Psoas muscle (tissue), 8 donors: ENCODE measurements at places on chromosomes 2 and 18. TPM values are rescaled to one million over a fixed set of nuclear protein-coding genes. Genes with fewer than 3 reads are reported as not detected.

DNA sequence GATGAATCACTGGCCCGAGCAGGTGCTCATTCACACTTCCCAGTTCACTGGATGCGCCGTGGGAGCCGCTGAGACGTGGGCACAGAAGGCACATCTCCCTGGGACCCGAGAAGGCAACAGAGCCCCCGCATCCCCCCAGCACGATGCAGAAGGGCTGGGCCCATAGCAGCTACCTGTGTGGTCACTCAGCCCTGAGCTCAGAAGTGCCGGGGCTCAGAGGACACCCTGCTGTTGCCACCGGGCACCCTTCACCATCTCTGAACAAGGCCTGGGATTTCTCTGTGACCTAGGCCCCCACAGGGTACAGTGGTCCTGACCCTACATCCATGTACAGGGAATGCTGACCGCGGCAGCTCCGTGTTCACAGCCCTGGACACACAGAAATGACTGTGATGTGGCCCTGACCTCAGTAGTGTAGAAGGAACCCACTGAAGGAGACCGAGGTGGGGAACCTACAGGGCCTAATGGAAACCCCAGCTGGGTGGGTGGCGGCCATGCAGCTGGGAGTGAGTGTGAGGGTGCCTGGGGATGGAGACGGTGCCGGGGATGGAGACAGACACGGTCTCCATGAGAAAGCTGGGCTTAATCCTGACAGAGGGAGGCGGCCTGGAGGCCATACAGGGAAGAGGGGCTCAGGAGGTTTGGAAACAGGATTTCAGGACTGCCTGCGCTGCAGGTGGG, 111.9 kb upstream of the OTOS start:
- DNase-seq: peak; percentile 63

DNA sequence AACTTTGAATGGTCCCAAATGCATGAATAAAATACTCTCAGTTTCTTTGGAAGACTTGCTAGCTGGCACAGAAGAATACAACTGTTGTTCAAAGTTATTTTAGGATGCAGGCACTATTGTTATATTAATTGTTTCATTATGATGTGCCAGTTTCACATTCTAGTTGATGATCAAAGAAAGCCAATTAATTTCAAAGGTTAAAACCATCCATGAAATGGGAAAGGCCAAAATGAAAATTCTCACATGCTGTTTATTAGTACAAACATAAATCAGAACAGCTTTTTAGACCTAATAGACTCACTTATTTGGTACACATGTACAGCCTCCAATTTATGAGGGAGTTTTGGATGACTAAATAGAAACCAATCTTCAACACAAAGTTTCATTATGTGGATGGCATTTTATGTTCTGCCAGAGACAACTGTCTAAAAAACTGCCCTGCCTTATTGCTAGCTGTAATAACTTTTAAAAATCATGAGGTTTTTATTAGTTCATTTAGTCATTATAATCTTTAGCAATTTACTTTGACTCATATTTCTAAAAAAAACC, 42.2 kb downstream of the RFTN2 start:
- no peak for DNase-seq

- DNase-seq: no peak
These were observed 48.0 kb upstream of the ID2 start for GRCh38 chr2:8633735-8634313.

DNA sequence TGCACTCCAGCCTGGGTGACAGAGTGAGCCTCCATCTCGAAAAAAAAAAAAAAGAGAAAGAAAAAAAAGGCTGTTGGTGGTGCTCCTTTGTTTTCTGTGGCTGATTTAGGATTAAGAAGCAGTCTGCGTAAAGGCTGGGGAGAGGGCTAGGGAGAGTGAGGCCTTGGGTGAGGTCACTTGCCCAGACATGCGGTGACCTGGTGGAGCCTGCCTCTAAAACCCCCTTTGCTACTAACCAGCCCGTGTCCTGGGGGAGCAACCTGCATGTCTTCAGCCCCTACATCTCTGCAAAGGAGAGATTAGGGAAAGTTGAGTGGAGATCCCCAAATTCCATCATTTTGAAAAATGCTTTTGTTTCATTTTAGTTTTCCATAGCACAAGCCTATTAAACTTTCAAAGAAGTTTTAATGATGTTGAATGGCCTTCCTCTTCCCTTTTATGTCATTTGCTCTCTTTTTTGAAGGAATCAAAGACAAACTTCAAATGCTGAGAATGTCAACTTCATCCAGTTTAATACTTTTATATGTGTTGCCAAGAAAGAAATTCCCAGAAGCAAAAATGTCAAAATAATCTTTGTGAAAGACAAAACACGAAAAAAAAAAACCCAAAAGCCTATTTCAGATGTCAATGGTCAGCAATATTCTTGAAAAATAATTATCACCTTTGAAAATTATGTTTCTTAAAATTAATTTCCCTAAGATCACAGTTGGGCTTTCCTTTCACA, 38.9 kb upstream of the RALBP1 start:
- DNase-seq: no peak

DNA sequence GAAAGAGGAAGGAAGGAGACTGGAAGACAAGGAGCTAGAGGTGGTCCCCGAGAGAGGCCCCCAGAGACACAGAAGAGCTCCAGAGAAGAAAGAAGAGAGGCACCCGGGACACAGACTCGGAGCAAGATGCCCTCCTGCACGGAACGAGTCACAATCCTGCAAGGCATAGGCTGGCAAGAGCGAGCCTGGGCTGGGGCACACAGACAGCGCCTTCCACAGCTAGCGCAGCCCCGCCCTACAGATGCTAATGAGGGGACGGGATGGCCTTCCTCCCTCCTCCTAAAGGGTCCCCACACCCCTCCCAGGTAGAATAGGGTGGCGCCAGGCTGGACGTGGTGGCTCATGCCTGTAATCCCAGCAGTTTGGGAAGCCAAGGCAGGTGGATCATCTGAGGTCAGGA, 19.8 kb upstream of the GPR17 start:
- DNase-seq: no peak

DNA sequence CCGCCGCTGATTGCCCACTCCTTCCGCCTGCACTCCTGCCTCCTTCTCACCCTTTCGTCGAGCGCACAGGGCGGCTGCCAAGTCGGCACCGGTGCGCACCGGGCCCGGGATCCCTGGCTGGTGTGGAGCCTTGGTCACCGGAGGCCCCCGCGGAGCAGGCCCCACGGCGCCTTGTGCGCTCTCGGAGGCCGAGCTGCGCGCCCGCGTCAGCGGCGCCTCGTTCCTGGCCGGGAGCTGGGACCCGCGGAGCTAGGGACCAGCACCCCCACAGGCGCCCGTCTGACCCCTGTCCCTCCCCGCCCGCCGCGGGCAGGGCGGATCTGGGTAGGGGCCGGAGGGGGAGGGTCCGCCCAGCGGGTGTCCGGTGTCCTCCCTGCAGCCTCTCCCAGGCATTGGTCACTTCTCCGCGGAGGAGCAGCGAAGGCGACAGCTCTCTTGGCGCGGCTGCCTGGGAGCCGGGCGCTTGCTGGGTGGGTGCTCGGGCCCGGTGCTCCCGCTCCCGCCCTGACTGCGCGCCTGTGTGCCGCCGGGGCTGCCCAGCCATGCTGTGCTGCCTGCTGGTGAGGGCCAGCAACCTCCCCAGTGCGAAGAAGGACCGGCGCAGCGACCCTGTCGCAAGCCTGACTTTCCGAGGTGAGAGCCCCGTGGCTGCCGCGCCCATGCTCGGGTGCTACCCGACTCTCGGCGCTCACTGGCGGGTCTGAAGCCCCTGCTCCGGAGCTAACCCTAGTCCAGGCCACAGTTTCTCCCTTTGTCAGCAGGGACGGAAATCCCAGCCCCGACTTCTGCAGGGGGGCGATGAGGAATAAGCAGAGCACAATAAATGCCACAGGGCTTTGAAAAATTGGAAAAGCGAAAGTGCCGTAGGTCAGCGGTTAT, 13.2 kb downstream of the DYSF start:
- peak; percentile 60 for DNase-seq

DNA sequence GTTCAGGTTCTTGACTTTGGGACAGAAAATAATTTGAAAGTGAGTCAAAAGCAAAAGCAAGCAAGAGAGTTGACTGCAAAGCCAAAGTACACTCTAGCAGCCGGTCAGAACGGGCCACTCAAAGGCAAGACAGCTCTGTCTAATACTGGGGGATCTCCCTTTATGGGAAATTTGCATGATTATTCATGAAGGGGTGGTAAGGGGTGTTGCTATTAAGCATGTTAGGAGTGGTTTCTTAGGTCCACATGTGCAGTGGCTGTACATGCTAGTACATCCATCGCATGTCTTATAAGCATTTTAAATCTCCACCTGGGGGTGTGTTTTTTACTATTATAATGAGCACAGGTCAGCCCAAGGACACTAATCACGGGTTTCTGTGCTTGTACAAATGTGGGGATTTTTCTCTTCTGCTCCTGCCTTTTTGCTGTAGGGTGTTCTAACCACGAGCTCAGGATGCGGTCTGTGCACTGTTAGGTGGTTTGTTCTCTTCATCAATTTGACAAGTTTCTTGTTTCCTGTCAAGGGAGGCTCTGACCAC, 60.2 kb upstream of the SPP2 start:
- no peak for DNase-seq

DNA sequence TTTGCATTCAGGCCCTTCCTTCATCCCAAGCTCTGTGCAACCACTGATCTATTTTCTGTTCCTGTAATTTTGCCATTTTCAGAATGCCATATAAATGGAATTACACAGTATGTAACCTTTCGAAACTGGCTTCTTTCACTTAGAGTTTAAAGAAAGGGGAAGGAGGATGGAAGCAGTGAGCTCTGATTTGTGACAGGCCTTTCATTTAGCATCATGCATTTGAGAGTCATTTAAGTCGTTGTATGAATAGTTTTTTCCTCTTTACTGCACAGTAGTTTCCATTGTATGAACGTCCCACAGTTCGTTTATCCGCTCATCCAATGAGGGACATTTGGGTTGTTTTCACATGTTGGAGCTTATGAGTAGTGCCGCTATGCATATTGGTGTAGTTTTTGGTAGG, 67.0 kb downstream of the LBH start:
- DNase-seq: no peak

- no peak for DNase-seq
These were observed 42.6 kb downstream of the NEB start for GRCh38 chr2:151691631-151692030.

GRCh38 chr2:9982248-9982647, 30.8 kb downstream of the GRHL1 start:
- DNase-seq: no peak

DNA sequence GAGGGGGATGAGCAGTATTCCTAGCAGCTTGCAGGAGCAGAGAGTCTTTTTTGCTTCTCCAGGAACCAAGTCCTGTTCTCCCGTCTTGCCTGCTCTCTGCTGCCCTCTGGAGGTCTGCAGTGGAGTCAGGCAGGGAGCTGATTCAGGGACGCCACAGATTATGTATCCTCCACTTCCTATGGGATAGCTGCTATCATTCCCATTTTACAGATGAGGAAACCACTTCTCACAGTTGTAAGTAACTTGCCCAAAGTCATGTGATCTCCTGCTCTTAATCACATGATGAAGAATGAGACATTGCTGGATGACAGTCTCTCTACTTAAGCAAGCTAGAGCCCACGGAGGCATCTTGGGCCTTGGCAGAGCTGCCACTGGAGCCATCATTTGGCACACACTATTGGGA, 8.3 kb downstream of the SLC4A5 start:
- peak; percentile 75 for DNase-seq

GRCh38 chr2:127644066-127645025, 1.6 kb upstream of the GPR17 start:
- no peak for DNase-seq

DNA sequence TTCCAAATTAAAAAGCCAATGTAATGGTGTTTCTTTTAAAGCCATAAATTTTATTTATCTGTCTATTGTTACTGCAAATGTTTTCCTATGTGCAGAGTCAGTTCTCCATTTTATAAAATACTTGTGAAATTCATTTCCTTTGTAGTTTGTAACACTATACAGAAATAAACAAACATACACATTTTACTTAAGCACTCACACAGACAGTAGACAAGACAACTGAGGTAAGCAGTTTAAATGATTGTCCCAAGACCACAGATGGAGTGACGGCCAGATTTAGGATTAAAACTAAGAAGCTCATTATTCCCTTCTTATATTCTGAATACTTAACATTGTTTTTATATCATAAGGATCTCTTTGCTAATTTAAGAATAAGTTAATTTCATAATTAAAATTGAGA, 100.9 kb downstream of the BAZ2B start:
- DNase-seq: no peak

- no peak for DNase-seq
These were observed 160.2 kb downstream of the ZEB2 start for GRCh38 chr2:144359684-144360083.

DNA sequence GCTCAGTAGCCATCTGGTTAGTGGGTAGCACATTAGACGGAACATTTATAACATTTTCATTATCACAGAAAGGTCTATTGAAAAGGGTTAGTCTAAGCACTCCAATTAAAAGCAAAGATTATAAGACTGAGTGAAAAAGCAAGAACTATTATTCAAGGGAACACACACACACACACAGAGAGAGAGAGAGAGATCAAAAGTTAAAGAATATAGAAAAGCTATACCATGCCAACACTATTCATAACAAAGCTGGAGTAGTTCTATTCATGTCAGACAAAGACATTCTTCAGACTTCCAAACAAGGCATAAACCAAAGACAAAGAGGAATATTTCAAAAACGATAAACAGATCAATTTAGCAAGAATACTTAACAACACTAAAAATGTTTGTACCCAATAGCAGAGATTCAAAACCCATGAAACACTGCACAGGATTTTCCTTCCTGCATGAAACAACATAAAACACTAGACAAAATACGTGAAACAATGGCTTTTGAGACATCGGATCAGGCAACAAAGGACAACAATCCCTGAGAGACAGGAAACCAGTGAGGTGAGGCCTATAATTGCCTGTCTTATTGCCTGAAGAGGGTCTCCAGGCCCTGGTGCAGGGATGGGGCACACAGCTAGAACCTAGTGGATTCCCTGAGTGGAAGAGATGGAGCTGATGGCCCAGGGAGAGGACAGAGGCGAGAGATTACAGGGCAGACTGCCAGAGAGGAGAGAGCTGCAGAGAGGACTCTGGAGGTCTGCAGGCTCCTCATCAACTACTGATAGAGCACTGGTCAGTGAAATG, 83.6 kb upstream of the NPAS2 start:
- DNase-seq: no peak

DNA sequence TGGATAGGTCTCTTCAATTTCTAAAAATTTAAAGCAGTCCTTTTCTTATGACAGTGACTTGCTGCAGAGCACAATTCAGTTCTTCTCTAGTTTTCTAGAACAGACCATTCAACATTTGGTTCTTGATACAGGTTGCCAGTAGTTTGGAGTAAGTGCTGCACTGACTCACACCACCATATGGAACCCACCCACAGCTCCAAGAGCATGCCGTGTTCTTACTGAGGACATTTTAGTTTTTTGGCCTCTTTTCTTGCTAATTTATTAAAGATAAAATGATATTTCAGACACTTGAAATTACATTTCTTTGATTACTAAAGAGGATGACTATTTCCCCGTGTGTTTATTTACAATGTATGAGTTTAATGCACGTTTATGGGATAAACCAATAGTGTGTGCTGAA, 120.0 kb downstream of the COL4A4 start:
- no peak for DNase-seq

- no peak for DNase-seq
These were observed 70.2 kb upstream of the FSHR start for GRCh38 chr2:49224426-49225010.

CCDC178 gene
- total RNA-seq: not detected

ACVR2A gene
- total RNA-seq: 12.3 TPM

PROM2 gene
- 1.4 TPM for total RNA-seq

ERMN gene
- total RNA-seq: not detected

LRRC30 gene
- 11.2 TPM for total RNA-seq

SCRN3 gene
- total RNA-seq: 34.2 TPM

ZNF396 gene
- total RNA-seq: 0.69 TPM

POMC gene
- 6.4 TPM for total RNA-seq

PTRHD1 gene
- 16.6 TPM for total RNA-seq
